ENCODE measurements at places on chromosomes 11 and 22.
A peak's percentile ranks its signal among the peaks of the same experiment; 100 is the strongest.

GRCh38 chr22:42692239-42693054 lies 28.2 kb downstream of the A4GALT start:
- no peak for DNase-seq

- no peak for DNase-seq
Measured at GRCh38 chr11:47270331-47271271, 668 bp downstream of the MADD start.

DNA sequence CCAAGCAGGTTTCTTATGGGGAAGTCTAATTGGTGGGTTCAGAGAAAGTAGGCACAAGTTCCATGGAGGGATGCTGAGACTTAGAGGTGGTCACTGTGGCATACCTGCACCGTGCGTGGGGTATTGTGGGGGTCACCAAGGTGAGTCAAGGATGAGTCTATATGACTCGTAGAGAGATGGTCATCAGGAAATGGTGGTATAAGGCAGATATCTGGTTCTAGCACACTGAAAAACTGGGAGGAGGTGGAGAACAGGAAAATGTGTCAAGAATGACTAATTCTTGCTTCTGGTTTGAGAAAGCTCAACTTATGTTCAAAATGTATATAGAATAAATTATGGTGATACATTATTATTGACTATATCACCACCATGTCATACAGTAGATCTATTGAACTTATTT lies 258.1 kb downstream of the RAB38 start:
- DNase-seq, result no peak

DNA sequence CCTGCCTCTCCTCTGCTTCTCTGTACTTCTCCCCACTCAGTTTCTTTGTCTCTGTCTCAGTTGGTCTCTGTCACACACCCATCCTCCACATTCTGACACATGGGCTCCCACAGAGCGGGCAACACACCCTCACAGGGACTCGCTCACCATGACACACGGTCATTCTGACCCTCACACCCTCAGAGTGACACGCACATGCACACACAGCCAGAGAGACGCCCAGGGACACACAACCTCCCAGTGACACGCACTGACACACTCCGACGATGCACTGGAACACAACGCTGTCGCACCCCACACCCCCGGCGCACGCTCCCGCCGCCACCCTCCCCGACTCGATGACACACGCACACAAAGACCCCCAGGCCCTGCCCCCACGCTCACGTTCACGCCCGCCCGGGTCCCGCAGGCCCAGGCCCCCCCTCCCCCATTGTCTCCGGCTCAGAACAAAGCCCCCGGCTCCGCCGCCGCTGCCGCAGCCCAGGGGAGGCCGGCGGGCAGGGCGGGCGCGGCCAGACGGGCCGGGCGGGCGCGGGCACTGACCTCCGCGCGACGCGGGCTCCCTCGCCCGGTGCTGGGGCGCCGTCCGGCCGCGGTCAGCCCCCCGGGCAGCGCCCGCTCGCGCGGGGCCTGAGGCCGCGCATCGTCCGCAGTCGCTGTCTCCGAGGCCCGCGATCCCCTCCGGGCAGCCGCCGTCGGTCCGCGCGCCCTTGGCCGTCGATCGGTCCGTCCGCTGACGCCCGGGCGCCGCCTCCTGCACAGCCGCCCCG lies 404 bp downstream of the DCHS1 start:
- peak; percentile 25 for DNase-seq

DNA sequence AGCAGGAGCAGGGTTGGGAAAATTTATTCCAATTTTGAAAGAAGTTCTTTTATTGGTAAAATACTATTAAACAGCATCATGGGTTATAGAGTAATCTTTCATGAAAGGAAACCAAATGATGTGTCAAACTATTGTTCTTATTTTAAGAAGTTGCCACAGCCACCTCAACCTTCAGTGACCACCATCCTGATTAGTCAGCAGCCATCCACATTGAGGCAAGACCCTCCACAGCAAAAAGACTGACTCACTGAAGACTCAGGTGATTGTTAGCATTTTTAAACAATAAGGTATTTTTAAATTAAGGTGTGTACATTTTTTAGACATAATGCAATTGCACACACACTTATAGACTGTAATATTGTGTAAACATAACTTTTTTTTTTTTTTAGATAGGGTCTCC lies 3.7 kb upstream of the HEPHL1 start:
- no peak for DNase-seq

DNA sequence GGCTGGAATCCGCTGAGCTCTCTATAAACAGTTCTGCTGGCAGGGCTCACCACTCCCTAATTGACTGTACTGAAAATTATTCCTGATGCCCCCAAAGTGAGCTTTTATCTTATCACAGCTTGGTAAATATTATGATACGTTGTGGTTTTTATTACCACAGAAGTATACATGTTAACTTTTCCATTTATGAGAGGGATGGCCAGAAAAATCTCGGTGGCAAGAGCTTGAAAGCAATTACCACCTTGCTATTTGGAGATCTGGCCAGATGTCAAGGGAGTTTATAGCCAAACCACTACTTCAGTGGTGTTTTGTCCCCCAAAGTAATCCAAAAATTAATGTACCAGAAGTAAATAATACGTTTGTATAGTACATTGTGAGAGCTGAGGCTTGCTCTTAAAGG lies 75.4 kb upstream of the RCN1 start:
- DNase-seq, result no peak

GRCh38 chr11:40787224-40787623 lies 672.2 kb downstream of the LRRC4C start:
- no peak for DNase-seq

DNA sequence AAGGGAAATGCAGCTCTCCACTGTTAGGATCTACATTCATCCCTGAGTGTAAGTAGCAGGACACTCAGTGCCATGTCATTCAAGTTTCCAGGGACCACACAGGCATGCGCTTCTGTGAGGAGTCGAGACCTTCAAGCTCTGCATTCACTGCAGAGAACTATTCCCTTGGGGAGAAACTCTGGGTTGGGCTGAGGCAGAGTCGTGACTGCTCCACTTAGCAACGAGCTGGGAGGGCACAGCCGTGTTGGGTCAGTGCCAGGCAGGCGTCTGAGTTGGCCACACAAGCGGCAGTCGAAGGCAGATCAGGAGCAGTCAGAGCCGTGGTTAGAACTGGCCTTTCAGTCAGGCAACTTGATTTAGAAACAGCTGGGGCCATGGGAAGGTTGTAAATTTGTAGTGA lies 14.7 kb downstream of the MPEG1 start:
- DNase-seq, result no peak

- DNase-seq, result no peak
Measured at GRCh38 chr22:35066768-35067167, 810 bp downstream of the ISX start.

- DNase-seq, result no peak
Measured at GRCh38 chr22:37188901-37189466, 937 bp upstream of the C1QTNF6 start.

GRCh38 chr22:28466399-28466798 lies 213.2 kb downstream of the TTC28 start:
- no peak for DNase-seq

DNA sequence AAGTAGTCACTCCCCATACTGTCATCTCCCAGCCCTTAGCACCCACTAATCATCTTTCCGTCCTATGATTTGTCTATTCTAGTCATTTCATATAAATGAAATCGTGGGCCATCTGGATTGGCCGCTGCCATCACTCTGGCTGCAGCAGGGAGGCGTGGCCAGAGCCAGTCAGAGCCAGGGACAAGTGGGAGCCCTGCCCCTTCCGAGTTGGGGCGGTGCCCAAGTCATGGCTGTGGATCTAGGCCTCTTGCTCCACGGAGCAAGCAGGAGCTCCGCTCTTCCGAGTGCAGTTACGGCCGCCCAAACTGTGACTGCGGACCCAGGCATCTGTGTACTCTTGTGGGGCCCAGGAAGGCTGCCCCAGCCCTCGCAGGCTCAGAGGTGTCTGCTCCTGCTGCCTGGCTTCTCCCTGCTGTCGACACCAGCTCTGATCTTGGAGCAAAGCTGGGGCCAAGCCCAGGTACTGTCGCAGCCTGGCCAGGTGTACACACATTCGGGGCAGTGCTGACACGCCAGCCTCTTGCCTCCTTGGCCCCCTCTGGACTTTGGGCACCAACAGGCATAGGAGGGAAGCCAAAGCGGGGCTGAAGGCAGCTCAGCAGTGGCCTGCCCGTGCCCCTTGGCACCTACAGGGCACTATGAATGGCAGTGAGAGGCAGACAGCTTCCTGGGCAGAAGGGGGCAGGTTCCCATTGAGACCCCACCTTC lies 8.4 kb downstream of the MRPL48 start:
- no peak for DNase-seq

DNA sequence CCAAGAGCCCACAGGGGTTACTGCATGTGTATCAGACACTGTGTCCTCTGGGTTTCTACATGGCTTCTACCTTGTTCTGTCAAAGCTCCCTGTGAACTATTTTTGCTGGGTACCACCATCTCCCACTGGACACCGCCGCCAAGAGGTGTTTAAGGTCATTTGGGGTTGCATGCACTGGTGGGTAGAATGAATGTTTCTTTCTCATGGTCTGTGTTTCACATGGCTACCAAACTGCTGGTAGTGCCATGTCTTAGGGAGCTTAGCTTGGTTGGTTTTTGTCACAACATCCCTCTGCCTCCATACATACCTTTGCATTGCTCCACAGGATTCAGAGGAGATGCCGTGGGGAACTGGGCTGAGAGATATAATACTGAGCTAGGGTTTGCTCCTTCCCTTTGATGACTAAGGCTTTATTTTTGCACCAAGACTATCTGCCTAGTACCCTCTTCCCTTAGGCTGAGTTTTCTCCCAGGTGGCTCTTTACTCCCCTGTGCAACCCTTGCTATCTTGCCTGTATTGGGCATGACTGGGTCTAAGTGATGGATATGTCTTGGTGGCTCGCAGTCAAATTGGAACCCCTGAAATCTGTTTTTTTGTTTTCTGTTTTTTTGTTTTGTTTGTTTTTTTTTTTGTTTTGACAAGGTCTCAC lies 73.2 kb downstream of the BDNF start:
- no peak for DNase-seq

DNA sequence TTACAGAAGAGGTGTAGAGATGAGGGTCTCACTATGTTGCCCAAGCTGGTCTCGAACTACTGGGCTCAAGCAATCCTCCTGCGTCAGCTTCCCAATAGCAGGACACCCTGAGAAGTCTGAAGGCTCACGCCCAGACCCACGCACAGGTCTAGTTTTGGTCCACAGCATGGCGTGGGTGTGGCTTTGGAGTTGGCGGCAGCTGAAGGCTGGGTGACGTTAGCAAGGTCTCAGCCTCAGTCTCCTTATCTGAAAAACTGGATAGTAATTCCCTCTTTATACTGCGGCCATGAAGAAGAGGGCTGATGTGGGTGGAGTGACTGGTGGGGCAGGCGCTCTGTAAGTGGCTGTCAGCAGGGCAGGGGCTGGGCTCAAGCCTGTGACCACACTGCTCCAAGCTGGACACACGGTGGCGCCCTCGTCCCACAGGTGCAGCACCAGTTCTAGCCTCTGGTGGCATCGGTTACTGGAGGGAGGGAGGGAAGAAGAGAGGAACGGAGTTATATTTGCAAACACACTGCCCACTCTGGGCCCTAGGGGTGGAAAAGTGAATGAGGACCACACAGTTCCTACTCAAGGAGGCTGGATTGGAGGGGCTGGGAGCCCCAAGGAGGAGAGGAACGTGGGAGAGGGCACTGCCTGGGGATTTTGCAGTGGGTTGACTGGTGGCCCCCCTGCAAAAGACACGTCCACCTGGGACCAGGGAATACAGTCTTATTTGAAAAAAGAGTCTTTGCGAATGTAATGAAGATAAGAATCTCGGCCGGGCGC lies 19.6 kb upstream of the CARD10 start:
- peak; percentile 82 for DNase-seq

DNA sequence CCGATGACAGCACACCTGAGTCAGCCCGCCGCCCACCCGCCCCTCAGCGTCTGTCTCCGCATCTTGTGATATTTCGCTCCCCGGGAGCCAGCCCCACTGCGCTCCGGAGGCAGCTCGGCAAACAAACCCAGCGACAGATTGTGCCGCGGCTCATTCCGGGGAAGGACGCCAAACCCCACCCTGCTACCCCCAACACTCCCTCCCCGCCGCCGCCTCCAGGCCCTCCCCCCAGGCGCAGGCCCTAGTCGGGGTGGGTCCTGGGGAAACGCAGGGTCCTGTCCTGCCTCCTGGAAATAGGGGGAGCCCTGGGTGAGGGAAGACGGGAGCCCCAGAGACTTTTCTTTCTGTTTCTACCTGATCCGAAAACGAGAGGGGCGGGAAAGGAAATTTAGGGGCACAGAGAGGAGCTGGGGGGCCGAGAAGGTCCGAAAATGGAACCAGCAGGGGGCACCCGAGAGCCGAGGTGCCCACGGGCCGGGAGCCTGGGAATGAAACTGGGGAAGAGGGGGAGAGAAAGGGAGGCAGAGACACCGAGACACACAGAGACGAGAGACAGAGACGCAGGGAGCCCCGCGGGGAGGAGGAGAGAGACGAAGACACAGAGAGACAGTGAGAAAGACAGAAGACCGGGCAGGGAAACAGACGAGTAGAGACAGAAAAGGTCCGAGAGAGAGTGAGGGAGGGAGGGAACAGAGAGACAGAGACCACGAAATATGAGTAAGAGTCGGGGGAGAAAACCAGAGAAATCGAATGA lies 1.7 kb upstream of the RTN4RL2 start:
- DNase-seq, result peak; percentile 54

DNA sequence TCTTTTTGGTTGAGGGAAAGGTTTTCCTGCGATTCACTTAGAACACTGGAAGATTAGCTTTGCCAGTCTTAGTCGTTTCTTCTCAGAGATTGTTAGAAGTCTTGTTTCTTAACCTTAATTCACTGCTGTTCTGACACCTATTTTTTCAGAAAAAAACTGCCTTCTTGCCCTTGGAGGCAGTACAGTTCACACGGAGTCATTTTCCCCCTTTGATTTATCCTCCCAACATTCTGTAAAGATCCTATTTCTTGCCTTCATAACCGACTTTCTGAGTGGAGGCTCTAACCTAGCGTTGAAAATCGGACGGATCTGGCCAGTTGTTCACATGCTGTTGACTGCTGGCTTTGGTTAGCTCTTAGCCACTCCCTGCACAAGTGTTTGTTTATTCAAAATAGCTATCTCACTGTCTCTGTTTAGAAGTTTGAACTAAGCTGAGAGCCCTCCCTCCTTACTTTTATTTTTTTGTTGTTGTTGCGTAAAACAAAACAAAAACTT lies 737 bp downstream of the BCL2L13 start:
- peak; percentile 56 for DNase-seq

DNA sequence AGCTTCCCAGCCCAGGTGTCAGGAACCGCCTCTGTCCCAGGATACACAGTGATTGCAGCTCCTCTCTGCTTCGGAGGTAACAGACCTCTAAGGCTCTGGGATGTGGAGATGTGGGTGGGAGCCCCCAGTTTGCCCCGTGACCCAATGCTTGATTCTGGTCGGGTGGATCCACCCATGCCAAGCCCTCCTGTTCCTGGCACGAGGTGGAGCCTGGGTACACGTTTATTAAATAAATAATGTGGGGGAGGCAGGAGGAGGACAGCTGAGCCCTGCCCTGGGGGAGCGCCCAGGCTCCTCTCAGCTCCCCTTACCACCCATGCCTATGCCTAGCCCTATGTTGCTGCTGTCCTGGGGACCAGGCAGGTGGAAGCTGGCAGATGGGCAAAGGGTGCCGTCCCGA lies 16.0 kb downstream of the ARHGEF17 start:
- DNase-seq, result no peak

All from CD8-positive, alpha-beta T cell (primary cell).